ENCODE measurements at places on chromosomes 13 and 19.

GRCh38 chr13:52961987-52962386 is 66.6 kb upstream of the OLFM4 start:
- DNase-seq = no peak

DNA sequence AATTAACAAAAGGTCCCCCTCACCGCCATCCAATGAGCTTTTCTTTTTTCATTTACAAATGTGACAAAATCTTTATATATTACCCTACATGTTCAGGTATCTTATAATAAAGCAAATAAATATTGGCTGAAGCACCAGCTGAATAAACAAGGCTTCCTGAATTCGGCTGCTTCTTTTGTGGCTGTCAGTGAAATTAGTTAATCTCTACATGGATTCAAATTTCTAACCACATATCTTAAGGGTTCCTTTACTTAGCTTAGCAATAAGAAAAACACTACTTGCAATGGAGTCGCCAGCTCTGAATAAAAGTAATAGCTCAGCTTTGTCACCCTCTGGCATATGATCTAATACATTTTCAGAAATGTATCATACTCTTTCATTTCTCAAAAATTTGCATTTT is 104.3 kb downstream of the CCNA1 start:
- no peak for DNase-seq

- DNase-seq = no peak
Observed at GRCh38 chr19:58217069-58217481, 11.6 kb upstream of the ZNF544 start.

DNA sequence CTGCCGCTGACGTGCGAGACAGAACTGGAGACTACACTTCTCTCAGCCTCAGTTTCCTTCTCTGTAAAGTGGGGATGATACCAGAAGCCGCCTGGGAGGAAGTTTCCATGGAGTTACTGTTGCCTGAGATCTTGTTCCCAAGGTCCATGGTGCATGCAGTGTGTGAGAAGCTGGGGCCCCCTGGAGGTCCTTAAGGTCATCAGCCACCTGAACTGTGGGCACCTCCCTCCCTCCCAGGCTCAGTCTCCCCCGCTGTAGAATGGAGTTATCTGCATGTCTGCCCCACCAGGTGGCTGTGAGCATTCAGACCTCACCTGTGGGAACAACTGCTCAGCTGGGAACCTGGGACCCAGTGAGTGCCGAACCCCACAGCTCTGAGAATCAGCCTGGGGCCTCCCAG is 2.7 kb downstream of the CRX start:
- DNase-seq = no peak

- DNase-seq = no peak
Observed at GRCh38 chr13:96771486-96772367, 222.5 kb downstream of the OXGR1 start.

GRCh38 chr13:113044391-113045114 is 61.0 kb upstream of the F7 start:
- DNase-seq = no peak

DNA sequence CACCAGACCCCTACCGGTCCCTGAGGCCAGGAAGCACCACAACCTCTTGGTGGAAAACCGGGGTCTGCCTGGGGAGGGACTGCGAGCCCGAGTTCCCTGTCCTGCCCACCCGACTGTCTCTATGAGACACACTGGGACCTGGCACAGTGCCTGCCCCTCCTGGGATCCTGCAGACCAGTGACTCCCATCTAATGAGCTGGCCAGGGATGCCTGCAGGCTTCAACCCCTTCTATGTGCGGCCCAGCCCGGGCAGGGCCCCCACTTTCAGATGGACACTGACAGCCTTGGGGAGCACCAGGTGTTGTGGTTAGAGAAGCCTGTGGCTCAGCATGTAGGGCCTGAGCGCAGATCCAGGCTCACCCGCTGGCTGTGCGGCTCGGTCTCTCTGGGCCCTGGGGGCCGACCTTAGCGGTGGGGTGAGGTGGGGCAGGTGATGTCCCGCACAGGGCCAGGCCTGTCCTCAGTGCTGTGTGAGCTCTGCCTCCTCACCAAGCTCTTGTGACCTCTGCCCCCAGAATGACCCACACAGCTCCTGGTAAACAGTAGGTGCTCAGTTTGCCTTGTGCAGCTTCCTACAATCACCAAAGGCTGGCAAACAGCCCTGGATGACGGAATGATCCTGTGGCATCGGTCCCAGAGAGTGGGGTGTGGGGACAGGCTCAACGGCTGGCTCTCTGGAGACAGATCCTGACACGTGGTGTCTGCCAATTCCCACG is 17.9 kb upstream of the CACTIN start:
- DNase-seq = no peak

DNA sequence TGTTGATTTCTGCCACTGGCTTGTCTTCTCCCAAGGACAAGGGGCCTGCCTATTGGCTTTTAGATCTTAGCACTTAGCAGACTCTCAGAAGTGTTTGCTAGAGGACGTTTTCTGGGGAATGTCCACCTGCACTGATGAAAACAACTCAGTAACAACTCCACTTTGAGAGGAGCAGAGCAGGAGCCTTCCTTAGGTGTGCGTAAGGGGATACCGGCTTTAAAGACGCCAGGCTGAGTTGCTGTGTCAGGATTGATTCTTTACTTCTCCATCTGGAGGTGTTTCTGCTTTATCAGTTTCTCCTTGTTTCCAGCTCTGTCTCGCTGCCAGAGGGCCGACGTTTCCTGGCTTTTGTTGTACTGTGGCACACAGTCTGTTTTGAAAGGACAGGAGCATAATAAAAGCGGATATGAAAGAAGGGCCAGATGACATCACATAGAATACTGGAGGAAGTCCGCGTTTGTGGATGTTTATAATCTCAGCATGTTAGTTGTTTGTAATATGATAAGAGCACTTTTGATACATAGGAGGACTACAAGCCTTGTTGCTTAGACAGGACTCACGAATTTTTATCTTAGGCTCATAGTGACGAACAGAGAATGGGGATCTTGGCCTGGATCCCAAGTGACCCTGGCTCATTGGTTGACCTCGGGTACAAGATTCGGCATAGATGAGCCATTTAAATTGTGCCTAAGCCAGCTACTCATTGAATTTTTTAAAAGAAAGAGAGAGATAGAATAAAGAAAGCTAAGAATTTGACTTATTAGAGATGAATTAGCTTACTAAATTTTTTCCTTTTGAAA is 34.6 kb downstream of the COL4A2 start:
- no peak for DNase-seq
